ENCODE measurements at places on chromosomes 1 and 21.

DNA sequence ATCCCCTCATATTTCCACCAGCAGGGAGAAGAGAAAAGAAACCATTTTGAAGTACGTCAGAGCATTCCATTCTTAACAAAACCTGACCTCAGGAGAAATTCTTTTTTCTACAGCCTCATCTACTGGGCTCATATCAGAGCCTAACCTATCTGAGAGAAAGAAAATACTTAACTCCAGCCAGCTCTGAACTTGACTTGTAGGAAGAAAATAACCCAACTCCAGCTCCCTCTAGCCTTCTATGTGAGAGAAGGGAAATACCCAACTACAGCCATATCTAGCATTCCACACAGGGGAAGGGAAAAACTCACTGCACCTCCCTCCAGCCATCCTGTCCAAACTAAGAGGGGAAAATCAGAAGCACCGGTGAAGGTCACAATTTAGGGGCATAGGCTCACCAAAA, 57.7 kb downstream of the SPATA6 start:
- no peak for DNase-seq

- no peak for DNase-seq
Measured at GRCh38 chr21:34311561-34312330, 52.1 kb upstream of the KCNE2 start.

DNA sequence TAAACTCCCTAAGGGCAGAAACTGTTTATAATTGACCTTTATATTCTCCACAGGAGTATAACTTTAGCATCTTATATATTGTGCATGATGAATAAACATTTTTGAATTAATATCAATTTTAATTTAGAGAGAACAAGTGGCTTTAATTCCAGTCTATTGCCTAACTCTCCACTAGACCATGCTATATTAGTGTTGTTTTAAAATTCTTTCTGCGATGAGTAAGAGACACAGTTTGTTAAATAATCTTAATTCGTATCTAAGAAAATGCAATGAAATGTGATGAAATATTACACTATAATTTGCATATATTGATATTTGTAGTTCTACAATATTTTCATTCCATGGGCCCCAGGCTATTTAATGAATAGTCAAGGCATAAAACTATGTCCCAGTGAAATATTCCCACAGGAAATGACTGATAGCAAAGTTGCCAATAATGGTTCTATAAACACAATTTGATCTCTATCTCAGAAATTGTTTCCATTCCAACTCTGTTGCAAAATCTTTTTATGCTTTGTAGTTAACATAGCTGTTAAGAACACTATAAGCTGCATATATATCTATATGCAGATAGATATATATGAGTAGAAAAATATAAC, 2.9 kb upstream of the SYDE2 start:
- DNase-seq, result no peak

- DNase-seq, result no peak
Measured at GRCh38 chr1:21383785-21384401, 56.0 kb upstream of the NBPF3 start.

DNA sequence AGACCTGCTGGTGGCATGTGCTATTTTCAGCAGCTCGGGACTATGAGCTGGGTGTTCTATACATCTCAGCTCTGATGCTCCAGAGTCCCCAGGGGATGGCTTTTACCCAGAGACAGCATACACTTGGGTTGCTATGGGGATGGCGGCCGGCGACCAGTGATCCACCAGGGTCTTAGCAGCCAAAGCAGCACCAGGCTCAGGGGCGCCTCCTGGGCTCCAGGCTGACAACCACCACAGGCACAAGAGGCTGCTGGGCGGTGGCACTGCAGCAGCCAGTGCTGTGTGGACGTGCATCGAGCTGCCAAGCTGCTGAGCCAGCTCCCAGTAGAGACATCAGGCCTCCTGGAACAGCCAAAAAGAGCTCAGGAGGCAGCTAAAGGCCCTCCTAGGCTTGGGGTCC, 37.6 kb upstream of the CLSTN1 start:
- no peak for DNase-seq

DNA sequence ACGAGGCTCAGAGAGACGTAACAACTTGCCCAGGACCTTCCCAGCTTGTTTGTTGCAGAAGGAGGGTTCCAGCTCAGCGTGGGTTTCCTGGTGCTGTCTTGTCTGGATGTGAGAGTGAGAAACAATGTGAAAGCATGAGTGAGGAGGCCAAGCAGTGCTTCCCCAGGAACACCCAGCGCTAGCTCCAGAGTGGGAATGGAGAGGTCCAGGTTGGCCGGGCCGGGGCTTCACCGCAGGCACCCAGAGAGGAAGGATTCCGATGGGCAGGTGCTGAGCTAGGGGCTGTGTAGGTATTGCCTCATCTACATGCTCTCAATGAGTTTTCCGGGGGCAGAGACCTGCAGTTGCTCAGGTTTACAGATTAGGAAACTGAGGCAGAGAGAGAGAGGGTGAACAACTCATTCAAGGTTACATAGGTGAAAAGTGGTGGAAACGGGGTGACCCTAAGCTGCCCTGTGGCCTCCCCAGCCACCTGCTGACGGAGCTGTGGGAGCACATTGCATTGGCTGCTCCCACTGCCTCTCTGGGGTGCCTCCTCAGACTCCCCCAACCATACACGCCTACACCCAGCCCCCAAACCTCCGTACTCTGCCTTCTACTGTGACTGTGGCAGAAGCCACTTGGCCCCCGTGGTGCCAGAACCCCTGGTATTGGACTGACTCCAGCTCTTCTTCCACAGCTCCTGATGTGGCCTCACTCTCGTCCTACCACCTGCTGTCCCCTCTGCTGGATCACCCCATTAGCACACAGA, 51.2 kb downstream of the B3GALT5 start:
- no peak for DNase-seq
